ENCODE measurements at places on chromosomes 3 and 15.

DNA sequence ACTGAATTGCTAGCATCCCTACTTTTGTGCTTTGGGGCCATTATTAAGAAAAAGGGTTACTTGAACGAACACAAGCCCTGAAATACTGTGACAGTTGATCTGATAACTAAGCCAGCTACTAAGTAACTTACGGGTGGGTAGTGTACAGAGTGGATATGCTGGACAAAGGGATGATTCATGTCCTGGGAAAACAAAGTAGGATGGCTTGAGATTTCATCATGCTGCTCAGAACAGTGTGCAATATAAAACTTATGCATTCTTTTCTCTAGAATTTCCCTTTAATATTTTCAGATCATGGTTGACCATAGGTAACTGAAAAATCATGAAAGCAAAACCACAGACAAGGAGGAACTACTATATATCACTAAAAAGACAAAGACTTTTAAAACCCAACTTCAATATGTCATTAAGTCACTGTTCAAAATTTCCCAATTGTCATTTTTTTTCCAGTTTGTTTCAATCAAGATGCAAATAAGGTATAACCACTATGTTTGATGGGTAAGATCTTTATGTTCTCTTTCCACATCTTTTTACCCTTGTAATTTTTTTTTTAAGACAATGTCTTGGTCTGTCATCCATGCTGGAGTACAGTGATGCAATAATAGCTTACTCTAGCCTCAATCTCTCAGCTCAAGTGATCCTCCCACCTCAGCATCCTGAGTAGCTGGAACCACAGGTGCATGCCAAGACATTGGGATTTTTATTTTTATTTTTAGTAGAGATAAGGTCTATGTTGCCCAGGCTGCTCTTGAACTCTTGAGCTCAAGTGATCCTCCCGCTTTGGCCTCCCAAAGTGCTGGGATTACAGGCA lies 67.7 kb downstream of the IFT80 start:
- peak; percentile 46 for DNase-seq

GRCh38 chr3:109353057-109353456 lies 15.7 kb upstream of the DPPA4 start:
- no peak for DNase-seq

DNA sequence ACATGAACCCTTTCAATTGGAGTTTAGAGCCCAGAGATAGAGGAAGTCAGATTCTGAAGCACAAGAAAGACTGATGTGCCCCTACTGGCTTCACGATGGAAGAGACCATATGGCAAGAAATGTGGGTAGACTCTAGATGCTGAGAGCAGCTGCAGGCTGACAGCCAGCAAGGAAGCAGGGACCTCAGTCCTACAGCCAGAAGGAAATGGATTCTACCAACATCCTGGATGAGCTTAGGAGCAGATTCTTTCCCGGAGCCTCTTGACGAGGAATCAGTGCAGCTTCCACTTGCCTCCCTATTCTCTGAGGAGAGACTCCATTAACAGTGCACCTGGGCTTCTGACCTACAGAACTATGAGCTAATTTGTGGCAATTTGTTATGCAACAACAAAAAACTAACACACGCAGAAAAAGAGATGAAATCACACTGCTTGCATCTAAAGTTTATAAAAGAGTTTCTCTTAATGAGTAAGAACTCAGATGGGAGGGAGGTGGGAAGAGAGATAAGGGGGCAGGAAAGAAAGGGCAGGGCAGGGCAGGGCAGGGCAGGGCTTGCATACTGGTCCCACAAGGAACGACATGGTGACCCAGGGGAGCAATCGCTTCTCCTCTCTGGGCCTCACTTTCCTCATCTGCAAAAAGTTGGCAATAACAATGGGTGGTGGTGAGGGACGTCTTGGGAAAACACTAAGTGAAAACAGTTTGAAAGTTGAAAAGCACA lies 440.9 kb downstream of the FOXP1 start:
- no peak for DNase-seq

DNA sequence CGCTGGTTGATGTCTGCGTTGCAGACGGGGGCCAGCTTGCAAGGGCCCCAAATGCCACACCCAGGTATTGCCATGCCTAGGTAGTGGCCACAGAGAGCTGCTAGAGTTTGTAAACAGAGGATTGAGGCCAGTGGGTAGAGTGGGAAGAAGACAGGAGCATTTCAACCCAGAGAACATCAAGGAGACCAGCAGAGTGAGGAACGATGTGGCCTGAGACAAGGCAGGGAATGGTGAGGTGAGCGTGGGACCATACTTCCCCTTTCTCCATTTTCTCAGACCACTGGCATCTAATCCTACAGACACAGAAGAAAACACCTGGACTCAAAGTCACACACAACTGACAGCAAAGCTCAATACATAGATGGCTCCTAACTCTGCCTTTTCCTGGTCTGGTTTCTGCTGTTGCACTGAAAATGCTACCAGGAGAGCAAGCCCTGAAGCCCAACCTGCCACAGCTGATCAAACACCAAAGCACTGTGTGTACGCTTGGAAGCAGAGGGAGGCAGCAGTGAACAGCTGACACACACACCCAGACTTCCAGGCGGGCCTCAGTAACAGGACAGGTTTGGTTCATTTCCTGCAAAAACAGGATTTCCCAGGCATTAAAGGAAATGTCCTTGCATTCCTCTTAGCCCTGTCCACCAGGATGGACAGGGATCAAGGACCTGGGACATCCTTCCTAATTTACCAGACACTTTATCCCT lies 1.6 kb downstream of the FAM174B start:
- DNase-seq = peak; percentile 21

GRCh38 chr3:53187430-53187829 lies 26.4 kb downstream of the PRKCD start:
- no peak for DNase-seq

DNA sequence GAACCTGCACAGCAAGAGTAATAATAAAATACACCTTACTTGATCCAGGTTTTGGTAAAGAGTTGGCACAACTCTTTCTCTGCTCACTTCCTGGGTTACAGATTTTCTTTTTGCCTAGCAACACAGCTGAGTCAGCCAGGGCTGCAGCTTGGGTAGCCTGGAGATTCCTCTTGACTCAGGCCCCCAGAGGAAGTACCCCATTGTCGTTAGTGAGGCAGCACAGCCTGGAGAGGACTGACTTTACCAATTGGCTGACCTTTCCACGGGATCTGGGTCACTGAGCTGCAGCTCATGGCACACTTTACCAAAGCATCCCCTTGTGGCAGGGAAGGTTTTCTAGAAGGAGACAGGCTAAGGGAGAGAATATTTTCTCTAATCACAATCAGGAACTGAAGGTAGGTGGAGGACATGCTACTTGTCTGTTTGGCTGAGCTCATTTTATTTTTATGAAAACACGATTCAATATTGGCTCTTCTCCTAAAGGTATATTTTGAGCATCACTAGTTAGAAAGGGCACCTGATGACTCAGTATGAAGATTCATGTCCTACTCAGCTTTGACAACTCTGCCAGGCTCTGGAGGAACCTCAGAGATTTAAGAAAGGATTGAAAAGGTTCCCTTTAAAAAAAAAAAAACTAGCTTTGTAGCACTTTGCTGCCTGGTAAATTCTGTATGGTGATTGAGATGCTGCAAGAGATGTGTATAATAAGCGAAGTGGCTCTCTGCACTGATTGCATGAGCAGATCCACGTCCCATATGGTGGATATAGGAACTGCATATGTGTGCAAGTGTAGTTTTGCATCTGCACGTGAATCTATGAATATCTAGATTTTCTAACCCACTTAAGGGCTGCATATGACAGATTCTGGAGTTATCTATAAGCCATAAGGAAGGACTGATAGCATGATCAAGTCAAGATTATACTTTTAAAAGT lies 124.8 kb downstream of the CHDH start:
- DNase-seq = peak; percentile 53

DNA sequence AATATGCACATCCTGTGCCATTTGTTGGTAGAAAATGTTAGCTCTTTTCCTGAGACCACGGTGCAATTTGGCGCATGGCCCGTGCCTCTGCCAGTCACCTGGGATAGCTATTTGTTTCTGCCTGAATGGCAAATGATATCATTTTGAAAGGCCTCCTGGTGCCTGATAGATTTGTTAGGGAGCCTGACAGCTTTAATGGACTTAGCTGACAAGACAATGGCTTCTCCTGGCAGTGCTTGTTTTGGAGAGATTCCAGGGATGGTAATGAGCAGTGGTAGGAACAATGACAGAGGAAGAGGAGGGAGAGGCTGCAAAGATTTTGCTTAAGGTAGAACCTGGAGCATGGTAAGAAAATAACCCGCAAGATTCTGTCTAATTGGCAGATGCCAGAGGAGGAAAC lies 268.5 kb downstream of the CLSTN2 start:
- DNase-seq = no peak

GRCh38 chr15:101126618-101127505 lies 125.0 kb downstream of the CHSY1 start:
- no peak for DNase-seq

DNA sequence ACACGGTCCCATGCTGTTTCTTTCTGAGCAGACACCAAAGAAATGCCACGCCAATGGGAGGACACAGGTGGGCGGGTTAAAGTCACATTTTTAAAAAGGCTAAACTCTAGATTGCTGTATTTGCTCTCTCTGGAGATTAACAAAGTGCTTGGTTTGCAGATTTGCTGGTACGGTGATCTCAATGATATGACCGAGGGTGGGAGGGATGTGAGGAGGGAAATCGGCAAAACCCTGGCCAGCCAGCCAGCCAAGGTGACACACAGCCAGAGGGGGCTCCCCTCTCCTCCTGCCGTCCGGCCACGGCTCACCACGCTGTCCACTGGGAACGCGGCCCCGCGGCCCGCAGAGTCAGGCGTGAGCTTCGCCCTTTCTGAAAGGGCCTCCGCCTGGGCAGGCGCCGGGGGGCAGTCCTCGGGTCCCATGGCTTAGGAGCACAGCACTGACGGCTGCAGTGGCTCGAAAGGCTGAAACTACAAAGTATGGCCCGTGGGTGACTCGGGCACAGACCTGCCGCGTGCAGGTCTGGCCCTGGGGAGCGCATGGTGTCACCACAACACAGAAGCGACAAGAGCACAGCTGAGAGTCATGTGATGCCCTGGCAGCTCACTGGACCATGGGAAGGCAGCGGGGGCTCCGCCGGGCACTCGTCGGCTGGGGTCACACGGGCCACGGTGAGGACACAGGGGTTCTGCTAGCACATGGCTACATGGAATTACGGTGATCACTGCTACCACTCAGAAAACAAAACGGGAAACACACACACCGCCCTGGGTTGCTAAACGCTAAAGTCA lies 57.8 kb upstream of the RPL32 start:
- DNase-seq = no peak

DNA sequence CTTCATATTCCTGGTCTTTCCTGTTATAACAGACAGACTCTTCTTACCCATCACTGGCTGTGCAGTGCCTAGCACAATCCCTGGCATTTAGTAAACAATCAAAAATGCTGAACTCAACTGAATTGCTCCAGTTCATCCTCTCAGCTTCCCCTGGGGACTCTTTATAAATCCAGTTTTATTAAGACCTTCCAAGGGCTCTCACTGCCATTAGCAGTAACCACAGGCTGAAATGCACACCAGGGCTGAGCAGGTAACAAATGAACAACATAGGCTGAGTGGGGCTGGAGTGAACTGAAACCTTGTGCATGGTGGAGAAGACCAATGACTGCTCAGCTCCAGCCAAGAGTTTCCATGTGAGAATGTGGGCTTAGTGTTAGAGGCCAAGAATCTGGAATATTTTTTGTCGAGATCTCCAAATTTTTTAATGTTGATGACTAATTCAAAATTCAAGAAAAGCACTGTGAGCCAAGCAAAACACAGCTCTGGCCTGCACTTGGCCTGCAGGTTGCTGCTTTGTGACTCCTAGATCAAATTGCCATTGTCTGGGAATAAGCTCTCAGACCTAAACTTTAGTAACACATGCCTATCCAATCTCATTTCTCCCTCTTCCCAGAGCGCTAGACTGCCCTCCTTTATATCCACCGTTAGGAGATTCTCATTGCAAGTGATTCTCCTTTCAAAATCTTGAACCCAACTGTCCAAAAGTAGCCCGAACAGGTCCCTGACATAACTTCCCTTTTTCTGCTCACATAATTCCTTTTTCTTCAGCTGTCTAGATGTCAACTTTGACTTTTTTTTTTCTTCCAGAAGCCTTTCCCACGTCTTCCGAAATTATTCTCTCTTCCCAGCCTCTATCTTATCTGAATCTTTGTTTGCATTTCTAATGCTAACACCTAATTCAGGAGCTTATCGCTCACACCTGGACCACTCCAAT lies 7.4 kb downstream of the SQOR start:
- no peak for DNase-seq

GRCh38 chr3:51968170-51968775 lies 1.0 kb upstream of the PCBP4 start:
- DNase-seq = peak; percentile 42

GRCh38 chr3:37493485-37494080 lies 319.2 kb upstream of the LRRFIP2 start:
- no peak for DNase-seq

DNA sequence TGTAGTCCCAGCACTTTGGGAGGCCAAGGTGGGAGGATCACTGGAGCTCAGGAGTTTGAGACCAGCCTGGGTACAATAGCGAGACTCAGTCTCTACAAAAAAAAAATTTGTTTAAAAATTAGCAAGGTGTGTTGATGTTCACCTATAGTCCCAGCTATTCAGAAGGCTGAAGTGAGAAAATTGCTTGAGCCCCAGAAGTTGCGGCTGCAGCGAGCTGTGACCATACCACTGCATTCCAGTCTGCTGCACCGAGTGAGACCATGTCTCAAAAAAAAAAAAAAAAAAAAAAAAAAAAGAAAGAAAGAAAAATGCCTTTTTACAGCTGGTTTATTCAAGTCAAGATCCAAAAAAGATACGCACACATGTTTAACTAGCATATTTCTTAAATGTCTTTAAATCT lies 17.0 kb upstream of the MUC20 start:
- no peak for DNase-seq

DNA sequence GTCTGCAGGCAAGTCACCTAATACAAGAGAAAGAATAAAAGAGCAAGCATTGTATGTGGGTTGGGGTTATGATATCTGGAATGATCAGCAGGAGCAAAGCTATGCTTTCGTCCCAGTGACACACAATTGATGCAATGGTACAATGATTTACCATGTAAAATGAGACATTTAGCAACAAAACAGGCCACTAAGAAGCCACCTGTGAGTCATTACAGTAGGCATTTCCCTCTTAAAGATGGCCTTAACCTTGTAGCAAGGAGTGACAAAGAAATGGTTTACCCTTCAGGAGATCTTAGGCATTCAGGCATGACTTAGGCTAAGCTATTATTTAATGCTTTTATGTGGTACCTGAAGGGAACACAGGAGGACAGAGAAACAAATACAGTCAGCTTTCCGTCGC lies 373.3 kb upstream of the RBMS3 start:
- no peak for DNase-seq

DNA sequence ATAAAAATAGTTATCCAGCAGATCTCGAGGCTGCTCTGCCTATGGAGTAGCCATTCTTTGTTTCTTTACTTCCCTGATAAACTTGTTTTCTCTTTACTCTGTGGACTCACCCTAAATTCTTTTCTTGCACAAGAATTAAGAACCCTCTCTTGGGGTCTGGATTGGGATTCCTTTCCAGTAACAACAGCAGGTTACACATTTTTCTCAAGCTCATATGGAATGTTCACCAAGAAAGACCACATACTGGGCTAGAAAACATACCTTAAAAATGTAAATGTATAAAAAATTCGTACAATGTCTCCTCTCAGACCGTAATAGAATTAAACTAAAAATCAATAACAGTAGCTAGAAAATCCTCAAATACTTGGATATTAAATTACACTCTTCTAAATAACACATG lies 299.2 kb downstream of the CNTN3 start:
- no peak for DNase-seq

- no peak for DNase-seq
These were observed 963.4 kb downstream of the ROBO1 start for GRCh38 chr3:78804251-78805037.

GRCh38 chr3:114640126-114640525 lies 346.3 kb downstream of the TIGIT start:
- no peak for DNase-seq
